Pericardium fibroblast (primary cell): ENCODE measurements at places on chromosomes 5 and 9. TPM values are rescaled to one million over a fixed set of nuclear protein-coding genes. Genes with fewer than 3 reads are reported as not detected.

Gene CARTPT
- not detected in 2 replicates for total RNA-seq

Gene LRRC19
- not detected in 2 replicates for total RNA-seq

Gene TAF1L
- not detected in 2 replicates for total RNA-seq

Gene ANKRD18A
- not detected in 2 replicates for total RNA-seq

Gene PKD2L2
- total RNA-seq: not detected in 2 replicates

Gene ATP10B
- total RNA-seq: not detected in 2 replicates

Gene POLR3G
- total RNA-seq: 3.4 and 6.3 TPM in 2 replicates

Gene MCTP1
- 1.1 and 1.7 TPM in 2 replicates for total RNA-seq

Gene SVEP1
- 139 and 162 TPM in 2 replicates for total RNA-seq

Gene SPINK1
- not detected in 2 replicates for total RNA-seq

Gene OTULINL
- total RNA-seq: 0.68 and 1.5 TPM in 2 replicates

Gene PRELID2
- 1.3 and 5.7 TPM in 2 replicates for total RNA-seq

Gene FGF10
- 0.34 TPM in 1 of 2 replicates, not detected in the other for total RNA-seq

Gene GALNT12
- 3.3 and 7.8 TPM in 2 replicates for total RNA-seq

Gene RNF183
- total RNA-seq: not detected in 2 replicates

Gene SH3RF2
- total RNA-seq: 0.70 and 1.4 TPM in 2 replicates

Gene SHOC1
- total RNA-seq: 0.09 TPM in 1 of 2 replicates, not detected in the other

Gene MEIKIN
- not detected in 2 replicates for total RNA-seq

Gene ODF2
- total RNA-seq: 19.8 and 20.8 TPM in 2 replicates

Gene LHX3
- total RNA-seq: not detected in 2 replicates

Gene TAF11L10
- total RNA-seq: not detected in 2 replicates

Gene DOCK8
- total RNA-seq: 0.12 and 0.34 TPM in 2 replicates

Gene PCDHGA3
- 1.8 and 4.4 TPM in 2 replicates for total RNA-seq

Gene PCDHGB7
- 8.3 and 12.5 TPM in 2 replicates for total RNA-seq

Gene MYOT
- total RNA-seq: not detected in 2 replicates

Gene CDHR2
- total RNA-seq: not detected in 2 replicates

Gene TXNDC8
- not detected in 2 replicates for total RNA-seq

Gene RGS7BP
- 0.17 and 0.35 TPM in 2 replicates for total RNA-seq

Gene FIBCD1
- 1.4 TPM in 2 replicates for total RNA-seq

Gene HEMGN
- not detected in 2 replicates for total RNA-seq

Gene SPAAR
- 1.3 TPM in 1 of 2 replicates, not detected in the other for total RNA-seq

Gene INSL6
- total RNA-seq: not detected in 2 replicates

Gene IFNB1
- total RNA-seq: not detected in 2 replicates

Gene PPIC
- total RNA-seq: 41.5 and 89.0 TPM in 2 replicates

Gene ZNF484
- total RNA-seq: 3.3 and 4.8 TPM in 2 replicates

Gene CCDC69
- total RNA-seq: 6.8 and 12.9 TPM in 2 replicates

Gene MRNIP
- 12.5 and 15.4 TPM in 2 replicates for total RNA-seq

Gene LCN12
- not detected in 2 replicates for total RNA-seq

Gene ADAMTSL1
- total RNA-seq: 14.8 and 37.4 TPM in 2 replicates

Gene BARHL1
- total RNA-seq: not detected in 2 replicates

Gene DMRTA1
- total RNA-seq: 0.12 and 0.17 TPM in 2 replicates

Gene TDRD7
- 2.1 and 5.0 TPM in 2 replicates for total RNA-seq

Gene FOXD4
- total RNA-seq: 0.70 TPM in 1 of 2 replicates, not detected in the other

Gene ANKRD31
- under 0.01 and 0.09 TPM in 2 replicates for total RNA-seq

Gene CNTLN
- total RNA-seq: 5.4 and 5.5 TPM in 2 replicates

Gene FRRS1L
- 0.35 and 1.2 TPM in 2 replicates for total RNA-seq

Gene PCDHGB3
- total RNA-seq: 0.58 and 1.8 TPM in 2 replicates

Gene RGMB
- 15.9 and 20.6 TPM in 2 replicates for total RNA-seq
